Activated CD8-positive, alpha-beta memory T cell treated with anti-CD3 and anti-CD28 coated beads for 24 hours (primary cell): ENCODE measurements at places on chromosomes 11 and 22.

GRCh38 chr11:103222806-103223205 lies 113.6 kb downstream of the DYNC2H1 start:
- DNase-seq: no peak

DNA sequence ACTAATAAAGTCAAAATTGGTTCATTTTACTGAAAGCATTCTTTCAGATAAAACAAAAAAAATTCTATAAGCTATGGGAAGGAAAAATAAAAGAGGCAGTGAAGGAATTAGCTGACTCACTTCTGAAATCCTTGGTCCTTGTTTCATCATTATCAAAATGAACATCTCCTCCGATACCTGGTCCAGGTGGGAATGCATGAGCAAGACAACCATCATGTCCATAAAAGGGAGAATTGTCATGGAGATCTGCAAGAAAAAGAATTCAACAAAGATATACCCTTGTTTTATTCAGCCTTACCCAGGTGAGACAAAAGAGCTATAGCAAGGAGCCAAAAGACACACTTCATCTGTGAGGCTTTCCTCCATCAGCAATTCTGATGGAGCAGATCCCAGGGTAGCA lies 27.2 kb downstream of the MMP10 start:
- DNase-seq: no peak

- no peak for DNase-seq
Observed at GRCh38 chr22:32024796-32025195, 18.3 kb upstream of the SLC5A1 start.

DNA sequence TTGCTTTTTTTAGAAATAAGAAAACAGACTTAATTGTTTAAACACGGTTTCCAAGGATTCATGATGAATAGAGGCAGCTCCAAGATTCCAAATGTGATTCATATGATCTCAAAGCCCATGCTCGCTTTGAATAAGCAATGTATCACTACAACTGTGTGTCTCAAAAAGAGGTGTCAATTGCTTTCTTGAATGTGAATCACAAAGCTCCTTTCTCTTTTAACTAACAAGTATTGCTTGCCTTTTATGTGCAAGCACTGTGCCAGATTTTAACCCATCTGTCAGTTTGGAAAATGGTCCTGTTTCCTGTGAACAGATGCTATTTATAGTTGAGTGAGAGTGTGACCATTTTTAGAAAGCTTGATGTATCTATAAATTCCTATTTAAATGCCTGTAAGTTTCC lies 6.5 kb downstream of the OOSP1 start:
- no peak for DNase-seq

DNA sequence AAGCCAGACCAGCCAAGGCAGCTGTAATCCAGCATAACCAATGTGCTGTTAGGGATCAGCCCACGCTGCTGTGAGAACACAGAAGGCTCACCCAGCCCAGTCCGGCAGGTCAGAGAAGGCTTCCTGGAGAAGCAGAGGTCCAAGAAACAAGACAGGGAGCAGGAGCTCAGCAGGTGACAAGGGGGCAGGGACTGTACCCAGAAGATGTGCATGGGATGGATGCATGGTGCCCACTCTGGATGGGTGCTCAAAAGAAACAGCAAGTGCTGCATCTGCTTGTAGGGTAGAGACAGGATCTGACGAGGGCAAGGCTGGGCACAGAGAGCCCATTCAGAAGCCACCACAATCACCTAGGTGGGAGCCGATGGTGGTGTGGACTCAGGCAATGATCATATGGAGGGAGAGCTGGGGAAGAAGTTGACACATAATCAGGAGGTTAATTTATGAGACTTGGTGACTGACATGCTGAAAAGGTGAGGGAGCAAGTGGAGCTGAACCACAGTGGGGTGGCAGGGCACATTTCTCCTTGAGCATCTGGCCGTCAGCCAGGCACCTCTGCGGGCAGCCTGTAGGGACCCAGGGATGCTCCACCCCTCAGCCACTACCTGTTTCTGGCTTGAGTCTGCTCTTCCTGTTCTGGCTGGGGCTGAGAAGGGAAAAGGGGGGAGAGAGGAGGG lies 102.3 kb upstream of the DRD2 start:
- DNase-seq: no peak

DNA sequence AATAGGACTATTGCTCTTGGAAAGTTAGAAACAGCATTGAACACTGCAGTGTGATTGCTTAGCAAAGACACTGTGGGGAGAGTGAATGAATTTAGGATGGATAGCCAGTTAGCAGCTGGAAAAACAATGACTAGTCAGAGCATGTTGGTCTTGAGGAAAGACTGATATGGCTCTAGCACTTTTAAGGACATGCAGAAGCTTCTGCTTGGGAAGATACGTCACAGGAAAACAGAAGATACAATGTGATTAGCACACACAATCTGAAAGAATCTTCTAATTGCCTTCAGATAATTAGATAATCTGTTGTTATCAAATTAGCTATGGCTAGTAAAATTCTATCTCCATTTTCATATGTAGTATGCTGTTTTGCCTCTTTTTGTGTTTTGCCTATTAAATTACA lies 530.7 kb upstream of the CHORDC1 start:
- DNase-seq: no peak

- DNase-seq: no peak
Observed at GRCh38 chr11:115300660-115301428, 203.4 kb downstream of the CADM1 start.

GRCh38 chr22:45884201-45885062 lies 92.5 kb downstream of the WNT7B start:
- DNase-seq: no peak

GRCh38 chr11:128331317-128331716 lies 256.0 kb downstream of the ETS1 start:
- no peak for DNase-seq

GRCh38 chr11:57703341-57703740 lies 8.7 kb downstream of the MED19 start:
- DNase-seq: no peak

- no peak for DNase-seq
Observed at GRCh38 chr11:44328138-44328660, 18.3 kb upstream of the ALX4 start.

- no peak for DNase-seq
Observed at GRCh38 chr11:86360775-86361395, 13.8 kb upstream of the CCDC81 start.

- no peak for DNase-seq
Observed at GRCh38 chr11:31790649-31791048, 20.5 kb downstream of the PAX6 start.

DNA sequence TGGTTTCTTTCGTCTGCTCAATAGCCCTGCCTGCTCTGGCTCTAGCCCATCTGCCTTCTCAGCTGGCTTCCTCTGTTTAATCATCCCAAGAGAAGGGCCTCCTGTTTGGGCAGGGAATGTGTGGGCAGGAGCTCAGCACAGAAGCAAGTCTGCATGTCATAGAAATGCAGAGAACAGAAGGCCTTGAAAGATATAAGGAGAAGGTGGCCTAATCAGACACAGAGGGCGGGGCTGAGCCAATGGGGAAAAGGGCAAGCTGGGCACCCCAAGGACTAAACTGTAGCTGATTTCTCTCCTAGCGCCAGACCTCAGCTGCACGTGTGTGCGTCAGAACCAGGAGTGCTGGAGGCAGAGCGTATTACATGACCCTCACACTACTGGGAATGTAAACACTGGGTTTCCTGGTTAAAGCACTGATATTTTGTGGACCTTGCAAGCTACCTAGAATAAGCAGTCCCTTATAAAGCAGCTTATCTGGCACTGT lies 7.6 kb upstream of the CCKBR start:
- DNase-seq: no peak

GRCh38 chr11:469684-470560 lies 19.8 kb downstream of the PTDSS2 start:
- DNase-seq: no peak

DNA sequence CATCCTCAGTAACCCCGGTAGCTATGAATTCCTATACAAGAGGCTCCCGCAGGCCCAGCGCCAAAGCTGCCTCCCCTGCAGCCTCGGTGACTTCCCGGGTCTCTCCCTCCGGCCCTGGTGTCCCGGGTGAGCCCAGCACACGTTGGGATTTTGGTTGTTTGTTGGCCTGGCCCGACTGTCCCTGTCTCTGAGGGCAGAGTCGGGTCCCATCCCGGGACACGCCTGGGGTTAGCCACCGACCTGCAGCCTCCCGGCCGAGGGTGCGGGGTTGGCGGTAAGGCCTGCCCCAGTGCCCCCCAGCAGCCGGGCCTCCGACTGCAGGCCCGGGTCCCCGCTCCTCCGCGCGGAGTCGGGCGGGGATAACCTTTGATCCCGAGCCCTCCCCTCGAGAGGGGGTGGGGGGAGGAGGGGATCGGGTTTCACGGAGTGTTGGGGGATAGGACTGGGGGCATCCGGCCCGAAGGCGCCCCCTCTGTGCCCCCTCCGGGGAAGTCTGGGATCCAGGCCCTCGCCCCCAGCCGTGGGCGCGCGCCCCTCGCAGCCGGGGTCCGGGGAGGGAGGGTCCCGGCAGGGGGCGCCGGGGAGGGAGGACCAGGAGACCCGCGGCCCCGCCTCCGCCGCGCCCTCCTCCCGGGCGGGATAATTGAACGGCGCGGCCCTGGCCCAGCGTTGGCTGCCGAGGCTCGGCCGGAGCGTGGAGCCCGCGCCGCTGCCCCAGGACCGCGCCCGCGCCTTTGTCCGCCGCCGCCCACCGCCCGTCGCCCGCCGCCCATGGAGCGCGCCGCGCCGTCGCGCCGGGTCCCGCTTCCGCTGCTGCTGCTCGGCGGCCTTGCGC lies at the start of gene FBLN1:
Gene FBLN1 (plus strand): TSS at position 669 of the 835 bp plus-strand sequence. CDS start 103 bp downstream, at position 772.
- no peak for DNase-seq

- no peak for DNase-seq
Observed at GRCh38 chr11:31236143-31236542, 133.4 kb downstream of the DCDC1 start.
